ENCODE measurements at places on chromosomes 2 and 18.

DNA sequence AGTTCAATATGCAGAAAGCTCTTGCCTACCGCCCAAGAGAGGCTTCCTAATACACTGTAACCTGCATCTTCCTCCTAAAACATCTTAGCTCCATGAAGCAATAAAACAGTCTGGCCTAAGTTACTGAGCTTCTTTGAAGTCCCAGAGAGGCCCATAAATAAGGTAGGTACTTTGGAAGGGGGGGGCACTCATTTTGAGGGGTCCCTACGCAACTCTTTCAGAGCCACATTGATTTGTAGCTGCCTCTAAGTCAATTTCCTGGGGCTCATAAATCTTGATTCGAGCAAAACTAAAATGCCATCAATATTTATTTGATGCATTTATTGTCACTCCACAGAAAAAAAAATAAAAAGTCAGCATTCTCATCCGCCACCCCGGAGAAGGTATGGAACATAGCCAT lies 60.4 kb upstream of the SIX2 start:
- no peak for DNase-seq

- DNase-seq = no peak
Measured at GRCh38 chr18:74803769-74804168, 206.1 kb downstream of the ZNF407 start.

- no peak for DNase-seq
Measured at GRCh38 chr2:98161186-98161585, 74.2 kb downstream of the VWA3B start.

DNA sequence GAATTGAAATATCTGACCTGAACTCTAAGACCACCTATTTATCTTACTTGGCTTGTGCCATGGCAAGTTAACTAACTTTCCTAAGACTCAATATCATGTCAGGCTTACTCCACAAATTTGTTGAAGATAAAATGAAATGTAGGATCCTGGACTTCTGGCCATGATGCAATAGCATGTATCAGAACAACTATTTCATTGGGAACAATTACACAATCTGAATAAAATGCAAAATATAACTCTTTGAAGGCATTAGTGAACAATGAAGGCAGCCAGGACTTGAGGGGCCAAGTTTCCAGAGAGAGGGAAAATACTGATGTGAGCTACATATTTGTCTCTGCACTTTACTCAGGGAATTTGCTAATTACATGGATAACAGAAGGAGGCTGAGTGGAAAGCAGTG lies 476.5 kb upstream of the ACVR2A start:
- DNase-seq = no peak
